ELR (cell line): ENCODE measurements at places on chromosomes 2 and 18.

- no peak for DNase-seq
Measured at GRCh38 chr18:48192542-48192941, 216.6 kb downstream of the ZBTB7C start.

DNA sequence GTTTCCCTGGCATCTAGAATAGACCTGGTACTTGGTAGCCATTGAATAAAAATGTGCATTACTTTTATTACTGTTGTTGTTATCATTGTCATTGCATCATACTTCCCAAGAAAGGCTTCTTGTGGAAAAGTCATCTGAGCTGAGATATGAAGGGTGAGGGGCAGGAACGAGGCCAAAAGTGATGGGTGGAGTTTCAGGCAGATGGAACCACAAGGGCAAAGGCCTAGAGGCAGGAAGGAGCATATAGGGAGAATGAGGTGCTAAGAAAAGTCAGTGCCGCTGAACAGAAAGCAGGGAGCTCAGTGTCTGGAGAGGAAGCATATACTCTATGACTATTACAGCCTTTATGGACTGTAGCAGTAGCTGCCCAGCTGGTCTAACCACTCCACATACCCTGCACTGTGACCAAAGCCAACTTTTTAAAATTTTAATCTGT lies 219.3 kb downstream of the SPP2 start:
- DNase-seq: no peak

DNA sequence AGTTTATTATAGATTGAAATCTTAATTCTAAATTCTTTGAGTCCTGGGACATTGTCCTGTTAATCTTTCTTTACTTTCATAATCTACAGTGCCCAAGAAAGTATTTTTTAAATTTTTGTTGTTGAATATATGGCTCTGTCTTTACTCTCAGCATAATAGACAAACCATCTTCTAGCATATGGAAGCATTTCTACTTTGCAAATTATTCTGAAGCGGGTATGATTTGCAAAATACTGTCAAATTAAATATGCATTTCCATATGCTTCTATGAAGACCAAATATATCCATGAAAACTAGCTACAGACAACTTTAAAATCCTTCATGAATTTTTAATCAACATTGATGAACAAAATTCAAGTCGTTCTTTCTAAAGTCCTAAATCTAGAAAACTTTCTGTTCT lies 117.2 kb downstream of the KYNU start:
- DNase-seq: no peak

- DNase-seq: peak; percentile 12
Measured at GRCh38 chr2:216555274-216555673, 56.6 kb downstream of the RPL37A start.

- DNase-seq: no peak
Measured at GRCh38 chr2:144359684-144360083, 160.2 kb downstream of the ZEB2 start.

- DNase-seq: no peak
Measured at GRCh38 chr18:79438898-79439627, 43.3 kb downstream of the NFATC1 start.

DNA sequence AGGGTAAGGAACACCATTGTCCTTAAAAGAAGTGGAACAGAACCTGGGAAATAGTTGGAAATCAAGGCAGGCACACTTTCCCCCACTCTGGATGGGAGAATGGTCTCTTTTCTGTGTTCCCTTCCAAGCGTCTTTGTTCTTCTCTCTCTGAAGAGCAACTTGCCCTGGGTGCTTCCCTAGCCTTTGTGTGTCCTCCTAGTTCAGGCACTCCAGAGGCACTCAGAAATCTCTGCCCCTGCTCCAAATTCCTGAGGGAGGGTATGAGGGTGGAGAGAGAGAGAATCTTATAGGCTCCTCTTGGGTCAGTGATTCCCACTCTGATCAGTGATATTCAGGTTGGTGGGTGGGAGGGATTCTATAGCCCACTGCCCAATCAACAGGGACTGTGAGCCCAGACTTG lies 8.8 kb upstream of the SIX2 start:
- DNase-seq: no peak

- no peak for DNase-seq
Measured at GRCh38 chr2:206488053-206488452, 44.7 kb downstream of the ADAM23 start.

DNA sequence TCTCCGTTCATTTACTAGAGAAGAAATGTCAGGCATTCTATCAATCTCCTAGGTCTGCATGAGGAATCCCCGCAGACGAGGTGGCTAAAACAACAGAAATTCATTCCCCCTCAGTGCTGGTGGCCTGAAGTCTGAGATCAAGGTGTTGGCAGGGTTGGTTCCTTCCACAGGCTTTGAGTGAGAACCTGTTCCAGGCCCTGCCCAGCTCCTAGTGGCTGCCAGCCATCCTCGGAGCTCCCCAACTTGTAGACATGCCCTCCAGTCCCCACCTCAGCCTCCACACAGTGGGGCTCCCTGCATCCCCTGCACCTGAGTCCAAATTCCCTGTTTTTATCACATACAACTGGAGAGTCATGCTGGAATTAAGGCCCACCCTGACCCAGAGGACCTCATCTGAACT lies 145.3 kb upstream of the ALKAL2 start:
- no peak for DNase-seq

DNA sequence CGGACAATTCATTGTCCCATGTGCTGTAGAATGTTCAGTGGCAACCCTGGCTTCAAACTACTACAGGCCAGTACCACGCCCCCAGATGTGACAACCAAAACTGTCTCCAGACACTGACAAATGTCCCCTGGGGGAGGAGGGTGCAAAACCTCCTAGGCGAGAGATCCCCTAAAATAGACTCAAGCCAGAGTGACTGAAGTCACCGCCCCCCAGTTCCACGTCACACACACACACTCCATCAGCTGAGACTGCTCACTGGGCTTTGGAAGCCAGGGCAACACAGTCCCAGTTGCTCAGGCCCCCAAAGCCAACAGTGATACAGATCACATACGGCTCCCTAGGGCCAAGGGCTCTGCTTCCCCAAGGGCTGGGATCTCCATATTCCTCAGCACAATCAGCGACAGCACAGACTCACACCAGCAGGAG lies 19.1 kb downstream of the HDAC4 start:
- DNase-seq: no peak

DNA sequence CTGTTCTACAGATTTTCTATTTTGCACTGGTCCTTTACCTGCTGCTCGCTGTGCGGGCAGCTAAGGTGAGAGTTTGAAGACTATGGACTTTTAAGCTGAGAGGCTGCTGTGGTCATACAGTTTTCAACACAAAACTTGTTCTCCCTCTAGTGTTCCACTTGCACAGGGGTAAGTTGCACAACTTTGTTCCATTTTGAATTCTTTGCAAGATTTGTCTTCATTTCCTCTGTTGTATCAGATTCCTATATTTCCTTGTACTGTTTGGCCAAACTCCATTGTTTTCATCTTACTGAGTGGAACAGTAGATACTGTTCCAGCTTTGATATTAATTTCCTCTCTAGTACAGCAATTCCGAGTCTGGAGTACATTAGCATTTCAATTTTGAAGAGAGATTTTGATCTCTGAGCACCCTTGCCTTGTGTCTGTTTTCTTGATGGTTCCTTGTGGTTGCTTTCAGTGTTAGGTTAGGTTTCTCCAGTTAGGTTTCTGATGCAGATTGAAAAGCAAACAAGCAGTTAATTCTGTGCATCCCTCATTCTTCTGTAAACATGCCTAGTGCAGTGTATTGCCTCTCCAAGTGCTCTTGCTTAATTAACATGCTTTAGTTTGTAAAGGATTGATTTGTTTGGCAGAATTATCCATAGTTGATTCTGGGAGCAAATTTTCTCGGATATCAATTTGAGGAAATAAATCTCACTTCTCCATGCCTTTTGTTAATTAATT lies 188.8 kb downstream of the PTPRM start:
- DNase-seq: no peak

DNA sequence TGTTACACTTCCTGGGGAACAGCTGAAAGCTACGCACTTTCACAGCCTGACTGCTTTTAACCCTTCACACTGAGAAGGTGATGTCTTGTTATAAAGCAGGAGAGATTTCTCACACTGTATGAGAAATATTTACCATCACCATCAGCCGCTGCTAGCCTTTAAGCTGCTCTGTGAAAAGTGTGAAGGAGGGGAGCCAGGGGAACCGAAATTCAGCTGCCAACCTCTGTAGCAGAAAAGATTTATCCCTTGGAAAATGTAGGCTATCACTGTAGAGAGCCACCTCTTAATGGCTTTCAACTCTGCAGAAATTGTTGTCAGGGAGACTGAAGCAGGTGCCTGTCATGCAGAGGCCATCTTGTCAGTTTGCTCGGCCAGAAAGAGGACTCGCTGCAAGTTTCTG lies 145.3 kb downstream of the SP3 start:
- no peak for DNase-seq

- no peak for DNase-seq
Measured at GRCh38 chr2:232328032-232328422, 50.5 kb upstream of the ALPP start.

DNA sequence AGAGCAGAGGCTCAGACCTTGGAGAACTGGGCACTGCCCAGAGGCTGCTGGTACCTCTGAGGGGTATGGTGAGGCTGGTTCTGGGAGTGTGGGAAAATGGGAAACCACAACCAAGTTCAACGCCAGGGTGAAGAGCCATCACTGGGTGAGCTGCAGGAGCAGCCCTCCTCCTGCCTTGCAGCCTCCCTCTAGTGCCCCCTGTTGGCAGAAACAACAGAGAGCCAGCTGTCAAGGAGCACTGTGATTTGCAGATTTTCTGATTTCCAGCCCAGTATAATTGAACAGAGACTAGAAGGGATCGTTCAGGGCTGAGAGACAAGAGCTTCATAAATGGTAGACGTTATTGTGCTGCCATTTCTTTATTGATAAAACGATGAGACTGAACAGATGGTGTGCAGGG lies 50.5 kb downstream of the MAPK4 start:
- DNase-seq: no peak

- no peak for DNase-seq
Measured at GRCh38 chr18:70366670-70367069, 77.8 kb downstream of the SOCS6 start.

GRCh38 chr2:25420820-25421237 lies 79.1 kb upstream of the DNMT3A start:
- DNase-seq: no peak

- peak; percentile 54 for DNase-seq
Measured at GRCh38 chr2:178306352-178307073, 112.2 kb downstream of the OSBPL6 start.

GRCh38 chr18:52670896-52671295 lies 330.9 kb downstream of the DCC start:
- DNase-seq: no peak

DNA sequence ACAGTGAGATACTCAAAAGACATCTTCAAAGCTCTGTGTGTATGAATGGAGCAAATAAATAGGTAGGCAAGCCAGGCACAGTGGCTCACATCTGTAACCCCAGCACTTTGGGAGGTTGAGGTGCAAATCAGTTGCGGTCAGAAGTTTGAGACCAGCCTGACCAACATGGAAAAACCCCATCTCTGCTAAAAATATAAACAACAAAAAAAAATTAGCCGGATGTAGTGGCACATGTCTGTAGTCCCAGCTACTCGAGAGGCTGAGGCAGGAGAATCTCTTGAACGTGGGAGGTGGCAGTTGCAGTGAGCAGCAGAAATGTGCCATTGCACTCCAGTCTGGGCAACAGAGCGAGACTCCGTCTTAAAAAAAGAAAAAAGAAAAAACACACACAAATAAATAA lies 945.1 kb upstream of the PIK3C3 start:
- DNase-seq: no peak

DNA sequence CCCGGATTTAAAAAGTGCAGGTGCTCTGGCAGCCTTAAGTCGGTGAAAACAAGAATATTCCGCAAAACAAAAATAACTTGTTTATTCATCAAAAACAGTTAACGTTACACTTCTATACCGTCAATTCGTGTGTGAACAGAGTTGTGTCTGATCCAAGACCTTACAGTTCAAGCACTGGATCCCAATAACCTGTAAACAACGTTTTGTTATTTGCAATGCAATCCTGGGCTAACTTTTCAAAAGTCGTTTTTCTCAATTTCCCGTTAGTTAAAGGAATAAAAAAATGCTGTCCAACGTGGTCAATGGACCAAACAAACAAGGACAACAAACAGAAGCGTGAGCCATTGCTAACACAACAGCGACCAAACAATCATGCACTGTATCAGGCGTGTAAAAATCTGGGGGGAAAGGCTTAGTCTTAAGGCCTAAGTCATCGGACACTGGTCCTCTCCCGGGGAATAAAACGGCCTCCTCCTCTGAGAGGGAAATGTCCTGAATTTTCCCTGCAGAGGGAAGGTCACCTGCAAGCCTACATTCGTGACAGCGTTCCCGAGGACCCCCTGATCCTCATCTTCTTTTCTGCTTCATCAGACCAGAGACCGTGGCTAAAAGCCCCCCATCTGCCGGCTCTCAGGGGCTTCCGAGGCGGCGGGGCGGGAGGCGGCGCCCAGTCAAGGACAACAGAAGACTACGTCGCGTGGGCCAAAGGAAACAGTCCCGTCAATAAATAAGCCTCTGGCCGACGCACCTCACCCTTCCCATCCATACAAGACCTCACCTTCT lies 490 bp downstream of the NDUFS1 start:
- peak; percentile 53 for DNase-seq

- no peak for DNase-seq
Measured at GRCh38 chr2:174210862-174211261, 37.5 kb downstream of the OLA1 start.

- no peak for DNase-seq
Measured at GRCh38 chr2:241538838-241539615, 19.5 kb upstream of the BOK start.

DNA sequence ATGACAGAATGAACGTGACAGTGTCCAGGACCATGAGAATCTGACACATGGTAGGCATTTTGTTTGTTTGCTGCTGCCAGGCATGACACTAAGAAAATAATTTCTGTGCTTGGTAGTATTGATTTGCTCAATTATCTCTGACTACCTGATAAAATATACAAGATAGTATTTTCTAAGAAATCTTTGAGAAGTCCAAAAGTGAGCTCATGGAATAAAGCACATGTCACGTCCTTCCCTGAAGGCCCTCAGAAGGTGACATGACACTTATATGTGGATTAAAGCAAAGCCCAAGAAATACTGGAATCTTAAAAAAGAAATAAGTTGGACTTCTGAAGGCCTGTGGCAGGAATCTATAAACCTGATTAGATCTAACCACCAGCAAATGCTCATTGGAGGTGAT lies 3.8 kb upstream of the TTN start:
- no peak for DNase-seq

- peak; percentile 62 for DNase-seq
Measured at GRCh38 chr2:68594674-68595492, 48.5 kb upstream of the PROKR1 start.

GRCh38 chr18:8657050-8657820 lies 48.0 kb downstream of the RAB12 start:
- DNase-seq: no peak
